Left colon (tissue), 2 donors: ENCODE measurements at places on chromosomes 2 and 18. TPM values are rescaled to one million over a fixed set of nuclear protein-coding genes. Genes with fewer than 3 reads are reported as not detected.
A peak's percentile ranks its signal among the peaks of the same experiment; 100 is the strongest.

GRCh38 chr2:32502941-32503340, 124.9 kb upstream of the TTC27 start:
- DNase-seq: no peak

- DNase-seq: no peak
These were observed 99.0 kb upstream of the GRB14 start for GRCh38 chr2:164719996-164720941.

GRCh38 chr2:1132328-1132969, 181.8 kb downstream of the SNTG2 start:
- DNase-seq: no peak

GRCh38 chr2:240822280-240822847, 2.3 kb upstream of the KIF1A start:
- DNase-seq: no peak

DNA sequence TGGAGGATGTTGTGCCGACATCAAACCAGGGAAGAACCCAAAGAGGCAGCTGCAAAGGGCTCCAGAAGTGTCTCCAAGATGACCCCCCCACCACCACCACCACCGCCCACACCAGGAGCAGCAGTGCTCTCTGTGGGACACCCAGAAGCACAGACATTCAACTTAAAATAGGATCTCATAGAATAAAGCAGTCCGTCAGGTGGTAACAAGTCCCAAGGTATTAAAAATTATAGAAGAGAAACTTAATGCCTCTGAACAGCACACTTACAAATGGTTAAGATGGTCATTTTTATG, 155.5 kb upstream of the ID2 start:
- DNase-seq: no peak

GRCh38 chr18:61992285-61992684, 99.5 kb upstream of the RNF152 start:
- no peak for DNase-seq

- DNase-seq: no peak
These were observed 61.0 kb downstream of the EIPR1 start for GRCh38 chr2:3316456-3317276.

DNA sequence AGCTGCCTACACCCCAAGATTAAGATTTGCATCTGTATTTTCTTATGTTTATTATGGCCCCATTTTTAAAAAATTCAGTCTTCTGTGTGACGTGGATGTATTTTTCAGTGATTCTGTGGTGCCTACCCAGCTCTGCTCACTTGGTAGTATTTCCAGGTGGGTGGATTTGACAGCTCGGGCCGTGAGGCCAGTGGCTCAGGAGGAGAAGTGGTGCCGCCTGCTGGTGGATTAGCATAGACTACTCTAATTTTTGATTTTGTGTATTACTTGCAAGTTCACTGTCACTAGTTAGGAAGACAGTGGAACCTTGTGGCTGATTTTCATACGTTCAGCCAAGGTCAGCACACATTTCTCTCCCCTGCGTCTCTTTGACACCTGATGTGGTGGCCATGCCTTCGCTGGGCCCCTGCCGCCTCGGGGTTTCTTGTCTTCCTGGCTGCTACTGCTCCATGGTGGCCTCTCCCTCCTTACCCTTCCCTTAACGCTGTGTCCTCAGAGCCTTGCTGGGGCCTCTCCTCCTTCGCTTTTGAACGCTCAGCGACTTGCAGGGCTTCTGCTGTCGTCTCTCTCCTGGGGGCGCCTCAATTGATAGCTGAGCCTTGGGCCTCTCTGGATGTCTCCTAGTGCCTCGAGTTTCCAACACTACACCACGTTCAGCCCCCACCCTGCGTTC, 89.4 kb downstream of the DGKD start:
- DNase-seq: peak; percentile 88

DNA sequence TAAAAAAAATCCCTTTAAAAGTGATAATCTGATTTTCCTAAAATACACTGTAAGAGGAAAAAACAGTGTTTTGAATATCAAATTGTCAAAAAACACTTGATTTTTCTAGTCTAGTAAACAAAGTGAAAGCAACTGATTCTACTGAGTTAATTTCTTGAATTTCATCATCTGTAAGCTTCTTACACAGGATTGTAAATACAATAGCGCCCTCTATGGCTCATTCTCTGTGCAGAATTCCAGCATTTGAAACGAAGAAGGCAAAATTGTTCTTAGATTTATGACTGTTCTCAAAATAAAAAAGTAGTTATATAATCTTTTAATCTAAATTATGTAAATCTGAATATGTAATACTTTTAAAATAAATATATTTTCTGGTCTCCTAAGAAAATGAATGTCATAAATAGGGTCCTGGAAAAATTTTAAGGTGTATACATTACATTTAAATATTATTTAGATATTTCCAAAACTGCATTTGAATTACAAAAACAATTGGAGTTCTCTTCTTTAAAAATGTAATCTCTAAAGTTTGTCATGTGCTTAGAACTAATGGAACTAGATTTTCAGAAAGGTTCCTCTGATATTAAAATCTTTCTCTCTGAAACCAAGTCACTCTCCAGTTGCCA, 176.9 kb upstream of the MC4R start:
- no peak for DNase-seq

GRCh38 chr2:176500901-176501300, 231.7 kb downstream of the MTX2 start:
- no peak for DNase-seq

DNA sequence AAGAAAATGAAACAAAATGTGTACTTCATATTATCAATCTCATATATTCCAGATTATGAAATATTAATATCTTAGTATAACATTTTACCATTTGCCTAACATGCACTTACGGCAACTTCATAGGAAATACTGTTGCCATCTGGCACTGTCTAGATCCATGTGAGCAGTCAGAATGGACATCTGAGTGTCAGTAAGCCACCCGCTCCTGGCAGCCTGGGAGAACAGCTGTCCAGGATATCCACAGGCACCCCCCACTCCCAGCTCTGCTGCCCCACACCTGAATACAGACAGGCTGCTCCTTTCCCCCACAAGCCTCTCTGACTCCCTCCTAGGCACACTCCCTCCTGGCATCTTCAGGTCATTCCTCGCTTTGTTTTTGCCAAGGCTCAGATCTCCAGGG, 127.0 kb downstream of the GAREM1 start:
- no peak for DNase-seq

DNA sequence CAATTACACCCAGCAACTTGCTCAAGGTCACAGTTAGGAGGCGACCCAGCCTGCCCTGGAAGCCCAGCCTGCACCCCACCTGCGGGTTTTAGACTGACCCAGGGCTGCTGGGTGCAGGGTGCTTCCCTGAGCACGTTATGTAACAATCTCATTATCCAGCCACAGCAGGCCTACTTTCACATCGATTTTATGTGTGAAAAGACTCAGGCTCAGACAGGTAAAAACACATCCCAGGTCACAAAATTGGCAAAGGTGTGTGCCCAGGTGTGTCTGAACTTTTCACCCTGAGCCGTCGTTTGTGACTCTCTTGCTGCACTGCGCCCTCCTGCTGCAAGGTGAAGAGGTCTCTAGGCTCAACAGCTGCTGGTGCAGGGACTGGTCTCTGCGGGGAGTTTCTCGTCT, 668.2 kb upstream of the HS6ST1 start:
- no peak for DNase-seq

DNA sequence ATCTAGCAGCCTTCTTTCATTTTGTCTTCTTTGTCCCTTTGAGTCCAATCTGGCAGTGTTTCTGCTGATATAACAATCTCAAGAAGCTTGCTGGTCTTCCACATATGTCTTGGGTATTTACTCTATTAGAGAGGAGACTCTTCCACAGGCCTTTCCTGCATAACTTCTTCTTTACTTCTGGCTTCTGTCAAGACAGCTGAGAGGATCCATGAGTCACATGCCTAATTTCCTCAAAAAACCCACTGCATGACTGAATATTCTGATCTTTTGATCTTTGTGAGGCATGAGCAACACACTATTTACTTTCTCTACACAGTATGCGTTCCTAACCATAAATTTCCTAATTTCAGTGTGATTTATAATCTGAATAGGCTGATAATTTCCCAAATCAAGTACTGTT, 5.1 kb upstream of the DCC start:
- DNase-seq: no peak

DNA sequence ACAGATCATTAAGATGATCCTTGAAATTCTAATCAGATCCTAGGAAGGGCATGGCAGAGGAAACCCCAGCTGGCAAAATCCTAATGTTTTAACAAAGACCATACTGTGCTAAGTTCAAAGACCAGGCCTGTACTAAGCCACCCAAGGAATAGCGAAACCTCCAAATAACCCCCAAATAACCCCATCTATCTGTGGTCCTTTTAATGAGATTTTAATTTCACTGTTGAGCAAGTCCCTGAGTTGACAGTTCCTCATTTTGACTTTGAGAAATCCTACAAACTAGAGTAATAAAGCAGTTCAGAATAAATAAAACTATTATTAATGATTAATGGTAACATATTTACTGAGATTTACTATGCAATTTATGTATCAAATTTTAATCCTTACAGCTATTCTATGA, 259.8 kb downstream of the STK39 start:
- no peak for DNase-seq

DNA sequence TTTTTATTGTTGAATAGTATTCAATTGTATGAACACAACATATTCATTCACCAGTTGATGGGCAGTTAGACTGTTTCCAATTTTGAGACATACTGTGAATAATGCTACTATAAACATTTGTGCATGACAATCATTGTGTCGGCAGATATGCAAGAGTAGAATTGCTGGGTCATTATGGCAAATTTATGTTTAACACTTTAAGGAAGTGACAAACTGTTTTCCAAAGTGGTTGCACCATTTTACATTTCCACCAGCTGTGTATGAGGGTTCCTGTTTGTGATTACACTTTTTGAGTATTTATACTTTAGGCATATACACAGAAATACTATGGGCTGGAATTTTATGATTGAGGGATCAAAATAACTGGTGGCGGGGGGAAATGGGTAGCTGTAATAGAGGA, 61.2 kb downstream of the MAP4K3 start:
- no peak for DNase-seq

DNA sequence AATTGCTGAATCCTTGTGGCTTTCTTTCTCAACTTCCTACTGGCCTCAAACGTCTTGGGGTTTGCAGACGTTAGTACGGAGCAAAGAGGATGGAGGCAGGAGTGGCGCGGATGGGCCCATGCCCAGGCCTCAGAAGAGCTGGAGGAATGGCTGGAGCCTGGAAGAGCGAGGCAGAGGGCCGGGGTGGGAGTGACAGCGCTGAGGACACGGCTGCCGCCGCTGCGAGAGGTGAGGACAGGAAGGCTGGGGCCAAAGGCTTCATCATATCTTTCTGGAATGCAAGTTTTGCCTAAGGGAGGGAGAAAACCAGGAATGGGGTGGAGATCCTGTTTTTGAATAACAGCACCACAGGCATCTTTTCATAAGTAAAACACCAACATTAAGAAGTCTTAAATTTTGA, 178.5 kb upstream of the SESTD1 start:
- DNase-seq: no peak

DNA sequence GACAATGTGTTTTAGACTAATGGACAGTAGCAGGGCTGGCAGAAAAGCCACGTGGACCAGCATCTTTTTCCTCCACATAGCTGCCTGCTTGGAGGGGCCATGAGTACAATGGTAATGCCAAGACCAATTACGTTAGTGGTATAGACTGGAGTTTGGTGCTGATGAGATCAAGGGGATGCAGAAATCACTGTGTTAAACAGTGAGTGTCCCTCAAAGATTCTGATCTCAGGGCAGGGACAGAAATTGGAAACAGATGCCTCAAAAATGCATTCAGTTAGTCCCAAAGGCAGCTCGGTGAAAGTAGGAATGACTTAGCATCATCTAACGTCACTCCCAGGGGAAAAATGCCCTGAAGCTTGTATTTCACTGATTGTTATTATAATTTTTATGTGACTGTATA, 72.4 kb downstream of the SLC16A14 start:
- no peak for DNase-seq

DNA sequence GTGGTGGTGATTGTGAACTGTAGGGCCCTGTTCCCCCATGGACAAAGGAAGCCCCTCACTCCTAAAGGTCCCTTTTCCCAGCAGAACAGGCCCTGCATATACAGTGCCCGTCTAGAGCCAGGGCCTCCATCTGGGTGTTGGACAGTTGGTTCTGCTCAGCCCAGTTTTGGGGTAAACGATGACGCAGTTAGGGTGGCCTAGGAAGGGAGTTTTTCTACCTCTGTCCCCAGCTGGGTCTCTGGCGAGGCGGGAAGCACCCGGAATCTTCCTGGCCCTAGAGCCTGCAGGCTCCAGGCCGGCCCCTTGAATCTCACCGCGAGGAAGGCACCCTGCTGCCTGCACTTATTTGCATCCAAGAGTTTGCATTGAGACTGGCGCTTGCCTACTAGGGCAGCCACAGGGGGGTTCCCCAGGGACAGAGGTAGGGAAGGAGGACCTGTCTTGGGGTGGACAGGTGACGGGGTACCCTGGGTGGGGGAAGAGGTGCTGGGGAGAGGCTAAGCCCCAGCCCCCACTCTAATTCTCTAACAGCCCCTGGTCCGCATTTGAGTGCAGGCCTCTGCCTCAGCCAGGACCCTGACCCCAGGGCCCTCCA, 529 bp upstream of the MTA3 start:
- DNase-seq: peak; percentile 56

GRCh38 chr2:230564805-230565779, 147.6 kb upstream of the CAB39 start:
- DNase-seq: no peak

- DNase-seq: no peak
These were observed 146.4 kb downstream of the IRS1 start for GRCh38 chr2:226652983-226653765.

DNA sequence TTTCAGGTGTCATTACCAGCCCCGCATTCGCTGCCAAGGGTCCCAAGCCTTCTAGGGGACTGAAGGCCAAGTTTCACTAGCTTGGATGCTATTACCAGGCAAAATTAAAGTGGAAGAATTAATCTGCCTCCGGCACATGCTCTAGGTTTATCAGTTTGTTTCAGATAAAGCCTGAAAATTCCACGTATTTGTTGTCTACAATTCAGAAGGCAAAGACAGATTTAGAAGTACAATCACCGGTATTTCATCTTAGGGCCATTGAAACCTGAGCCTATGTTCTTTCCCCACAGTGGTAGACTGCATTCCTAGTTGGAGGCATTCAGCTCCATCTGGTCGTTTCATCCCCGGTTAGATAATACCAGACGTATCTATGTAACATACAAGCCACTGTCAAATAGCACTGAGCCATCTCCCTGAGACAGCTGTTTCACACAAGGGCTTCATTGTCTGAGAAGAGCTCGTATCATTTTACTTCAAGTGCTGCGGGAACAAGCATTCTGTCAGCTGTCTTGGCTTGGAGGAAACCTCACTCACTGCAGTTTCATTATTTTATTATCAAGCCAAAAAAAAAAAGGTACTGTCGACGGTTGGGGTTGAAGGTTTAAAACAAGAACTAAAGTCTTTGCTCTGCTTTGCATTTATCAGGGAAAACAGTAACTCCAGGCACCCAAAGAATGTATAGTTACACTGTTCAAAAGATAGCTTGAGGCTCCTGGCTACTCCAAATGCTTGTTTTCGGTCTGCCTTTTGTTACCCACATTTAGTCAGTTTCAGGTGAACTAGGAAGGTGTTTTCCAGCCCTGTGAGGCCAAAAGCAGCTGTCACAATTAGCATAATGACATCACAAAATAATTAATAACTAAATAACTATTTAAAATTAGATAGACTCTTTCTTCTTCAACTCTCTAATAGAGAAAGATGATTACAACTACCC, 76.7 kb downstream of the TGIF1 start:
- no peak for DNase-seq

GRCh38 chr2:135773917-135774316, 32.3 kb downstream of the UBXN4 start:
- no peak for DNase-seq

NTSR2 gene
- not detected for total RNA-seq

ARHGAP28 gene
- 6.5 TPM for total RNA-seq

FSHR gene
- not detected for total RNA-seq

NAGK gene
- 71.3 TPM for total RNA-seq

GALNT3 gene
- 96.3 TPM for total RNA-seq

TEX44 gene
- total RNA-seq: not detected

ARHGAP15 gene
- total RNA-seq: 8.8 TPM
